ENCODE measurements at places on chromosomes 1 and 21. TPM values are rescaled to one million over a fixed set of nuclear protein-coding genes. Genes with fewer than 3 reads are reported as not detected.
A peak's percentile ranks its signal among the peaks of the same experiment; 100 is the strongest.

Gene EPHA2
- 14.2 TPM for total RNA-seq

DNA sequence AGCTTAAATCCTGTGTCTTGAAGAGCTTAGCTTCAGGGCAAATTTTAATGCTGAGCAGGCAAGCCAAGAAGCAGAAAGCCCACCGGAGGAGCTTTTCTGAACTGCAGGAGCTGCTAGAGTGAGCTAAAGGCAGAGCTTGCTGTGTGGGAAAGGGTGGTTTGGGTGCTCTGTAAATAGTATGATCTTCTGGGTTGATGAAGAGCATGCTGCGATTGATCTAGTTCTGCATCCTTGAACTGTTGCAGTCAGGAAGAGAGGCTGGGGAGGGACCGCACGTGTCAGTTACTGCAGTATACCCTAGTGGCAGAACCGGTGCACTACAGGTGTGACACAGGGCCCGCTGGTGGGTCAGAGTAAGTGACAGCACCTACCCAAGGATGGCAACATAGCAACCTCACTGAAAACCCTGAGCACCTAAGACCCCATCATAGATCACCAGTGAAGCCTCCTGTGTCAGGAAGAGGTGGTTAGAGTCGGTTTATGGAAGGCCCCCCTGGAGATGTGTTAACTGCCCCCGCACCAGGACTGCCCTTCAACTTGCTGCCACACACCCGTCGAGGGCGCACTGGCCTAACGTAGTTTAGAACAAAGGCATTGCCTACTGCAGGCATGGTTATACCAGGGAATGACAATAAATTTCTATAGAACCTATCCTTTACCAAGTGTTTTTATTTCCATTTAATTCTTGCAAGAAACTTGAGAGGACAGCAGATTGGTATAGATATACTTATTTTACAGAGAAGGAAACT lies 146.0 kb upstream of the KIAA0040 start:
- DNase-seq = no peak

- DNase-seq = no peak
Observed at GRCh38 chr1:30040081-30041019, 683.0 kb downstream of the MATN1 start.

DNA sequence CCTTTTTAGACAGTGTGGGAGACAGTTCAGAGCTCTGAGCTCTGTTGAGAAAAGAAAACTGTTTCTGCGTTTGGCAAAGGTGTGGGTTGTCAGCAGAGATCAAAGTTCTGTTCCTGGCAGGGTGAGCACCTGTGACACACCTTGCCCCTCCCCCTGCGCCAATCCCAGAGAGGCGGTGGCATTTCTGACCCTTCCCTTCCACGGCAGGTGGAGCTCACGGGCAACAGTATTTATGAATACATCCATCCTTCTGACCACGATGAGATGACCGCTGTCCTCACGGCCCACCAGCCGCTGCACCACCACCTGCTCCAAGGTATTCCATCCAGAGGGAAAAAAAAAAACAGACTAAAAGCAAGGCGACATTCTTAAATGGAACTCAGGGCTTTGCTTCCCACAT lies 20.7 kb downstream of the SIM2 start:
- no peak for DNase-seq

DNA sequence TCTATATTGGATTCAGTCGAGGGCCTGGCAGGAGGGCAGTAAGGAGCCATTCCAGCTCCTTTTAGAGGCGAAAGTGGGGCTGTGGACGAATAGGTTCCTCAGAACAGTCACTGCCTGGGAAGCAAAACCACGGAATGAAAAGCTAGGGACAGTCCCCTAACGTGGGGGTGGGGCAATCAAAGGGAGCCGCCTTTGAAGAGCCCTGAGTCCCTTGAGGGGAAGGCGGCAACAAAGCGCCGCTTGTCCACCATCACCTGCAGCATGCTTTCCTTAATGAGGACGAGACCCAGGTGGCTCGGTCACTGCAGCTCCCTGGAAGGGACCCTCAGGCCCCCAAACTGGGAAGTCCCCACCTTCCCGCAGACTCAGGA lies 184.7 kb downstream of the ETS2 start:
- peak; percentile 38 for DNase-seq

Gene TRIM62
- 3.2 TPM for total RNA-seq

DNA sequence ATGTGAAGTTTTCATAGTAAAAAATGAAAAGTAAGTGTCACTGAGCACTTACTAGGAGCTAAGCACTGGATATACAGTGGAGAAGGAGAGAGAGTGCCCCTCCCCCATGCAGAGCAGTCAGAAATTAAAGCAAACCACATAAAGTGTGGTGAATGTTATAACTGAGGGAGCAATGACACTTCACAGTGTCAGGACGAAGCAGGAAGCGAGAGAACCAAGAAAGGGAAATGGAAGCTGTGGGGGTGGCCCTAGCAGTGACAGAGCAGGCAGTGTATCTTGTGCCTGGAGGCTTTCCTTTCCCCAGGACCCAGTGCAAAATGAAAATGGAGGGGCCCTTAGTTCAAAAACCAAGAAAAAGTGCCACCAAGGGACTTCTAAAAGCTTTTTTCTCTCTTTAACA lies 21.5 kb upstream of the RCAN3 start:
- DNase-seq = no peak

Gene PMVK
- 7.9 TPM for total RNA-seq

DNA sequence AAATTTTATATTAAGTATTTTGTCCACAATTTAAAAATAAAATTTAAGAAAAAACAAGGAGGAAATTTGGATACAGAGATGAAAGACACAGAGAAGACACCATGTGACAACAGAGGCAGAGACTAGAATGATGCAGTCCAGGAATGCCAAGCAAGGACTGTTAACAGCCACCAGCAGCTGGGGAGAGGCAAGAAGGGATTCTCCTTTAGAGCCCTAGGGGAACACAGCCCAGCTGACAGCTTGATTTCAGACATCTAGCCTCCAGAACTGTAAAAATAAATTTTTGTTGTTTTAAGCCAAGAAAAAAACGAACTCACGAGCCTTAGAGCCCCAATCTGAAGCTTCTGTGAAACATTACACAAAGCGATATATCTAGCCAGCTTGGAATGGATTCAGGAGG lies 198.5 kb downstream of the ZNF648 start:
- DNase-seq = no peak

- DNase-seq = no peak
Observed at GRCh38 chr1:170305777-170306512, 160.2 kb downstream of the NTMT2 start.

Gene SPRR2F
- total RNA-seq = not detected

DNA sequence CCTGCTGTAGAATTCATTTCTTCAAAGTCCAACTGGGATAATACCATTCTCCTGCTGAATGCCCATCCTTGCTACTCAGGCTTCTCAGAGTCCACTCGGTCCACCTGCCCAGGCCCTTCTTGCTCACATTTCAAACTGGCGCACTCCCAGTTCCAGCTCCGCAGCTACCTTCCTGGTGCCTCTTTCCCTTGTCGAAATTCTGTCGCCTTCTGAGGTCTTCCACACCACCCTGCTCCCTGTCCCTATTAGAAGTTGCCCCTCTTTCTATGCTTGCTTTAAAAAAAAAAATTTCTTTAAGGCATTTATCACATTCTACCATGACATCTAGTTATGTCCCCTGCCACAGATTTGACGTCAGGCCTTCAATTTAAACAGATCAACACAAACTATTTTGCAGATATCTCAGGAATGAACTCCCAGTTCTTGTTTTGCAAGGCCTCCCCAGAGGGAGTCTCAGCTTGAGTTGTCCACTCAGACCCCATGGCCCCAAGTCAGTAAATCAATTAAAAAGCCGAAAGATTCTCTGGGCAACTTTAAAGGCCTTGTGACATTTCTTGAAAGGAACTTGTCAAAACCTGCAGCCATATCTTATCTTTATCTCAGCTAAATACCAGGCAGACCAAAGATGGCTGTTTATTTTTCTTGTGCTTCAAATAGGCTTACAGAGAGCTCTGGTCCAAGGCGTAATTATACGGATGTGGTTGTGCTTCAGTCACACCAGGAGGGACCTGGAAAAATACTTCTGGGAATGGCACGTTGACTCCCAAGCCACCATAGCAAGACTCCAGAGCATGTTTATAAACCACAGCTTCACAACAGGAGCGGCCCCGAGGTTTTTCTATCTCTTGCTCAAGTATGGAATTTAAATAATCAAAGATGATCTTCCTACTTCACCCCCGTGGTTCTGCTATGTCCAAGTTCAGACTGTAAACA lies 2.2 kb downstream of the FAM89A start:
- peak; percentile 88 for DNase-seq

DNA sequence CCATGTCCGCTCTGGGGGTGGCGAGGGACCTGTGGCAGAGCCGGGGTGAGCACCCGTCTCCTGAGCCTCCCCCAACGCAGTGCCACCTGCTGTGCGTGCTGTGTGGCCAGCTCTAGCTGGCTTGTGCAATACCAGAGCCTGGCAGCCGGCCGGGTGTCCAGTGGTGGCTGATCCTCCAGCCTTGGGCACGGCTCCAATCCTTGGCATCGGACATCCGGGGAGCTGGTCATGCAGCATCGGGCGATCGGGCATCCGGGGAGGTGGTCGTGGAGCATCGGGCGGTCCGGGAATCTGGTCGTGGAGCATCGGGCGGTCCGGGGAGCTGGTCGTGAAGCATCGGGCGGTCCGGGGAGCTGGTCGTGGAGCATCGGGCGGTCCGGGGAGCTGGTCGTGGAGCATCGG lies 8.1 kb downstream of the SLX9 start:
- no peak for DNase-seq

GRCh38 chr21:38306433-38307141 lies 49.8 kb downstream of the KCNJ15 start:
- peak; percentile 79 for DNase-seq

Measured in H4 (cell line).